Stimulated activated naive CD4-positive, alpha-beta T cell treated with Interleukin-2 at 50 U/mL for 16 hours (primary cell): ENCODE measurements at places on chromosomes 12 and 14.
A peak's percentile ranks its signal among the peaks of the same experiment; 100 is the strongest.

DNA sequence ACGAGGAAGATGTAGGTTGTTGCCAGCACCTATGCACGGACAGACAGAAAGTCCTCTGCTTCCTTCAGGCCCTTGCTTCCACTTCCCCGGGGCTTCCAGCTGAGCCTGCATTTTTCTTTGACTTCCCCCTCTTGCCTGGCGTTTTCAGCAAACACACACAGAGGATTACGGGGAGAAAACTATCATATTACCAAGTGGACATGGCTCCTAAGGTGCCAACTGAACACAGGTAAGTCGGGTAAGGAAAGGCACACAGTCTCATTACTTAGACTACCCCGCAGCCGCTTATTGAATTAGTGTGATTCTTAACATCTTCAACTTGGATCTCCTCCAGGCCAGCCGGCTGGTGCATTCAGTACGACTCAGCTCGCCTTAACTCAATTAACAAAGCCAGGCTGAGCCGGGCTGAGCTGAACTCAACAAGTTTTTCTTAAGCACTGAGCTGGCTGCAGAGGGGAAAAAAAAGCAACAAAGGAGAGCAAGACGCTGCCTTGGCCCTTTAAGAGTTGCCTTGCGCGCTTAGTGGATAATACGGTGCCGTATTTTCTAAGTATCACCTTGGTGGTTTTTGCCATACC, 19.2 kb upstream of the MAP1LC3B2 start:
- no peak for DNase-seq

GRCh38 chr12:125989696-125990095, 924.5 kb downstream of the AACS start:
- no peak for DNase-seq

GRCh38 chr12:53532524-53533445, 25.5 kb upstream of the NPFF start:
- no peak for DNase-seq

DNA sequence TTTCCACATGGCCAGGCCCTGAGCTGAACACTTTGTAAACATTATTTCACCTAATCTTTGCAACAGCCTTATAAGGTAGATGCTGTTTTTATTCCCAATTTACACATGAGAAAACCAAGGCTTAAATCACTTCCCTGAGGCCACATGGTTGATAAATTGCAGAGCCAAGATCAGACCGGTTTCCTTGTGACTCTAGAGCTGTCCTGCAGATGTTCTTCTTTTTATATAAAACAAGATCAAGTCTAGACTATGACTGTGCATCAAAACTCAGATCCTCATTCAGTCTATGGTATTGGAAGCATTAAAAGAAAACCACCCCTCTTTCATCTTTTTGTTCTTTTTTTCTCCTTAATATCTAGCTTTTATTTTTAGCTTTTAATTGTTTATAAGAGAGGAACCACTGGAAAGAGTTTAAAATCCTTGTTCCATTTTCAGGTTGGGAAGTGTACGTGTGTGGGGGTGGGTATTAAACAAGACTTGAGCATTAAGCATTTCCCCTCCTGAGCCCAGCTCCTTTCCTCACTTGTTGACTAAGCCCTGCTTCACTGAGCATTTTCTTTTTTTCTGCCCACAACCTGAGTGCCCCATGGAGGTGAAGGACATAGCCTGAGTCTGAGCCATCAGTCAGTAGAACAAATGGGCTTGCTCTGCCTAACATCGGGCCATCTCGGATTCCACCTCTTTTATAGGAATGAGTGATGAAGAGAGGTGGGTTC, 45.4 kb downstream of the GPATCH2L start:
- DNase-seq: no peak

GRCh38 chr14:97894552-97894951, 1097.4 kb downstream of the VRK1 start:
- DNase-seq: no peak

DNA sequence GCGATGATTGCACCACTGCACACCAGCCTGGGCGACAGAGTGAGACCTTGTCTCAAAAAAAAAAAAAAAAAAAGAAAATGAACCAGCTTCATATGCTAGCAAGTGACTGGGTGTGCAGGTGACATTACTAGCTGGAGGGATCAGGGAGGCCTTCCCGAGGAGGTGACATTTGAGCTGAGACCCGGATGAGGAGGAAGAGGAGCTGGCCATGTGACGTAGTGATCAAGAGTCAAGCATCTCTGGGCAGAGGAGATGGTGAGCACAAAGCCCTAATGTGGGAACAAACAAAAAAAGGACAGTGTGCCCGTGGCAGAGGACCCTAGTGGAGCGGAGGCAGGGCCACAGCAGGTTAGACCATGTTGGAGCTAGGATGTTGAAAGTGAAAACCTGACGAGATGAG, 3.5 kb upstream of the PTPN6 start:
- DNase-seq: no peak

GRCh38 chr14:49754570-49755097, 13.3 kb upstream of the KLHDC2 start:
- DNase-seq: no peak

- no peak for DNase-seq
These were observed 28.7 kb downstream of the WNT5B start for GRCh38 chr12:1657688-1658087.

DNA sequence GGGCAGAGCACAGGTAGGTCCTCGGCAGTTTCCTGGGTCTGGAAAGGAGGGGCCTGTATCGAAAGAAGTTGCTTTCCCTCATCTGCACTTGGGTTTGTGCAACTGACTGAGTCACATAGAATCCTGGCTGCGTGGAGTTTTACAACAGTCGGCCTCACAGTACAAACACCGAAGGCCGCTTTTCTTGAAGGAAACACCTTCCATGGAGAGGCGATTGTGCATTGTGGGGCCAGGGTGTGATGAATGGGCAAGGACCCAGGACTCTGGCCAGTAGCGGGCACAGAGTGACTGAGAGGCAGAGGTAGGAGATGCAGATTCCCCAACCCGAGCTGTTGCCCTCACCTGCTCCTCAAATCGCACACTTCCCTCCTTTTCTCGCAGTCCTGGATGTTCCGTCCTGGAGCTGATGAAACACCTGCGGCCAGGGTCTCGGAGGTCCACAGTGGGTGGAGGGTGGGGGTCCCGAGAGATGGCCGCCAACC, 7.7 kb downstream of the CCND2 start:
- DNase-seq: no peak

- DNase-seq: no peak
These were observed at the start of gene KRT79 for GRCh38 chr12:52833922-52834726. TSS of gene KRT79 (minus strand) at chr12:52834311. CDS start at chr12:52834260, 51 bp downstream.

GRCh38 chr14:73924337-73924736, 25.6 kb downstream of the FAM161B start:
- no peak for DNase-seq

DNA sequence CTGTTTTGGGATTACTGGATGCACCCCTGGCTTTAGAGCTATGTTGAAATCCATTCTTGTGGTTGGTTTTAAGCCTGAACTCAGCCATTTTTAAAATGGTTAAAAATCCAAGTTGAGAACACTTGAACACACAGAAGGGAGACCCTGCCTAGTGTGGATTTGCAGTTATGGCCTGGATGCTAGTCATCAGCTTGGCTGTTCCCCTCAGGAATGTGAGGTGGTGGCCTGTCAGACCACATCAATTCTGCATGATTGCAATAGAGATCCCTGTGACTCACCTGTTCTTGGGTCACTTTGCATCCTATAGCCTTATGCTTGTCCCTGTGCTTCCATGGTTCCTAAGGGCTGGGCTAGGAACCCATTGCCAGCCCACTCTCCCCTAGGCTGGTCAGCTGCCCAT, 454.1 kb downstream of the ATP23 start:
- DNase-seq: no peak

- DNase-seq: no peak
These were observed 24.1 kb upstream of the CNTN1 start for GRCh38 chr12:40668099-40668529.

DNA sequence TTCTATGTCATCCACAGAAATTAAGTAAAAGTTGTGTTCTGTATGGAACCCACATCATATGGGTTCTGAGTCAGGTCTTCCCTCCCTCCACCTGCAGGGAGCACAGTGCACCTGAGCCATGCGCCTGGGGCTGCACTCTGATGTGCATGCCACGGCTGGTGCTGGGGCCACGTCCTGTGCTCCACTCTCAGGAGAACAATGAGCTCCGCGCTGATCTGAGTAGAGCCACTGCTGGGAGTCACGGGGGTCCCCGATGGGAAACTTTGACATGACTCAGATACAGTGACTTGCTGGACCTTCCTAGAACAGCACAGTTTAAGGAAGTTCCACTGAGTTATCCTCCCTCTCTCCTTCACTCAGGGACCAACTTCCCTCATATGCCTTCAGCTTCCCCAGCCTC, 683.4 kb downstream of the TMEM121 start:
- DNase-seq: no peak

- DNase-seq: no peak
These were observed 105.8 kb downstream of the KCNC2 start for GRCh38 chr12:75103822-75104221.

GRCh38 chr12:57519796-57520052, 590 bp downstream of the DDIT3 start:
- no peak for DNase-seq

DNA sequence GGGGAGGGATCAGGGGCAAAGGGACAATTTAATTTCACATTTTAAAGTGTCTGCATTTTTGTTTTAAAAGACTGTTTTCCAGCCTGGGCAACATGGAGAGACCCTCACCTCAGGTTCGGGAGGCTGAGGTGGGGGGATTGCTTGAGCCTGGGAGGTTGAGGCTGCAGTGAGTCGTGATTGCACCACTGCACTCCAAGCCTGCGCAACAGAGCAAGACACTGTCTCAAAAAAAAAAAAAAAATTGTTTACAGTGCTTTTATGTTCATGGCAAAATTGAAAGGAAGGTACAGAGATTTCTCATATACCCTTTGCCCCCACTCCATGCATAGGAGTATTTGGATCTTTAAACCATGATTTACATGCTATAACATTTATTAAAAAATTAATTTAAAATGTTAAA, 16.4 kb upstream of the HVCN1 start:
- no peak for DNase-seq

GRCh38 chr12:129789921-129790320, 113.9 kb downstream of the TMEM132D start:
- DNase-seq: no peak

- no peak for DNase-seq
These were observed 14.1 kb upstream of the NUMB start for GRCh38 chr14:73472185-73473114.

DNA sequence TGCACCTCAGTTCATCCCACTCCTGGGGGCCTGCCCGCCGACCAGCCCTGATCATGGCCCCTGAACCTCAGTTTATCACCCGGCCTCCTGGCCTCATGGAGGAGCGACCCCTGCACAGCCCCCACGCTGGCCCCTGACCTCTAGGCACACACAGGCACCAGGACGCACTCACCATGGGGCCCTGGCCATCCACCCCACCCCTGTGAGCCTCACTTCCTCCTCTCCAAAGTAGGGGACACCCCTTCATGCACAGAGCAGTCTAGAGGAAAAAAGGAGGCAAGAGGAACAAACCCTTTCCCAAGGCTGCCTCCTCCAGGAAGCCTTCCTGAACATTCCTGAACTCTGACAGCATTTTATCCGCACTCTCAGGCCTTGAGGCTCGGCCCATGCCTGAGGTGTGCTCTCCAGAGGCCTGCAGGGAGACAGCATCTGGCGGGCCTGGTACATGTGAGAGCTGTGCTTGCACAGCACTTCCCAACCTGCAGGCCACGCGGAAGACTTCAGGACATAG, 39.4 kb downstream of the CCNK start:
- no peak for DNase-seq

GRCh38 chr14:103576371-103577024, 13.7 kb downstream of the COA8 start:
- DNase-seq: no peak

- DNase-seq: no peak
These were observed 65.2 kb downstream of the MARK3 start for GRCh38 chr14:103450416-103450815.

GRCh38 chr12:29088611-29089219, 60.4 kb upstream of the FAR2 start:
- DNase-seq: no peak

- no peak for DNase-seq
These were observed 43.8 kb upstream of the DACT1 start for GRCh38 chr14:58593977-58594376.

DNA sequence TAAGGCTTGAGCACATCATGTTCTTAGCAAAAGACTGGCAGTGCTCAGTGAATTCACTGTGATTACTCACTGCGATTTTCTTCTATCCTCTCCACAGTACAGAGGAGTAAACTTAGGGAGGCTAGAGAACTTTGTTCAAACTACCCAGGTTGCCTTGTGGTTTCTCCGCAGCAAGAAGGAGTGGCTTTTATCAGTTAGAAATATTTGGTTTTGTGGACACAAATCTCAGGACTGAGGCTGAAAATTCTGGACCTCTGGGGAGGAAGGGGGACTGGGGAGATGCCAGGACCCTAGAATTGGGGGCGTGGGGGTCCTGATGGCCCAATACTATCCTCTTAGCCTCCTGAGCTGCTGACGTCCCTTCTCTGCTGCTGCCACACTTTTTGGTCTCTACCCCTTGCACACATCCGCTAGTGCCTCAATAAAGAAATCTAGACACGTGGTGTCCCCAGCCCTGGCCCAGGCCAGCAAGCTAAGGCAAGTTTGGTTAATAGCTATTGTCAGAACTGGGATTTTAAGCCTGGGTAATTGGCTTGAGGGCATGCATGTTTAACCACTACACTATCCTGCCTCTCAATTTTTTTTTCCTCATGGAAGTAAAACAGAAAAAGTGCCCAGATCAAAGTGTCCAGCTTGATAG, 842 bp downstream of the OAS2 start:
- peak; percentile 18 for DNase-seq

DNA sequence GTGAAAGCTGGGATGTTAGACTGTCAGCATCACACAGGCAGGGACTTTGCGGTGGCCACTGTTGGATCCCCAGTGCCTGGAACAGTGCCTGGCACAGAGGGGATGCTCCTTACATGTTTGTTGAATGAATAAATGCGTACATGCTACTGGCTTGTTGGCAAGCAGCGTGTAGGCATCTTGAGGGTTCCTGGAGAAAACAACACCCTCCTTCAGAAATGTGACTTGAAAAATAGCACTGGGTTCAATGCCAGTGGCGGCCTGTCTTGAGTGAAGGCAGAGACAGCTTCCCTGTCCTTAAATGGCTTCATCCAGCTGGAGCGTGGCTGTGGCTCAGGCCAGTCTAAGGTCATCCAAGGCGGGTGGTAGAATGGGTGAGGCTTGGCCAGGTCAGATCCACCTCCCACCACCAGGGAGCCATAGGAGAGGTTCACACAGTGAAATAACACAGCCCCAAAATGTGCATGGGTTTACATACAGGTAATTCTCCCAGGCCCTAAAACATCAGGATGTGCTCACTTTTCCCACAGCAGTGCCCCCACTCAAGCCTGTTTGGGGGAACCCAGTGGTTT, 171.4 kb downstream of the PHETA1 start:
- DNase-seq: no peak

DNA sequence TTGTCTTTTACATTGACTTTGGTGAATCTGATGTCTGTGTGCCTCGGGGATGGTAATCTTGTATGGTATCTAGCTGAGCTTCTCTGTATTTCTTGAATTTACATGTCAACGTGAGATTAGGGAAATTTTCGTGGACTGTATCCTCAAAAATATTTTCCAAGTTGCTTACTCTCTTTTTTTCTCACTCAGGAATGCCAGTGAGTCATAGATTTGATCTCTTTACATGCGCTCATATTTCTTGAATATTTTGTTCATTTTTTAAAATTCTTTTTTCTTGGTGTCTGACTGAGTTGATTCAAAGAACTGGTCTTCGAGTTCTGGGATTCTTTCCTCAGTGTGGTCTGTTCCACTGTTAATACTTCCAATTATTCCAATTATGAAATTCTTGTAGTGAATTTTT, 207.7 kb downstream of the RAD51B start:
- DNase-seq: no peak
